ENCODE measurements at places on chromosomes 3 and 15.

DNA sequence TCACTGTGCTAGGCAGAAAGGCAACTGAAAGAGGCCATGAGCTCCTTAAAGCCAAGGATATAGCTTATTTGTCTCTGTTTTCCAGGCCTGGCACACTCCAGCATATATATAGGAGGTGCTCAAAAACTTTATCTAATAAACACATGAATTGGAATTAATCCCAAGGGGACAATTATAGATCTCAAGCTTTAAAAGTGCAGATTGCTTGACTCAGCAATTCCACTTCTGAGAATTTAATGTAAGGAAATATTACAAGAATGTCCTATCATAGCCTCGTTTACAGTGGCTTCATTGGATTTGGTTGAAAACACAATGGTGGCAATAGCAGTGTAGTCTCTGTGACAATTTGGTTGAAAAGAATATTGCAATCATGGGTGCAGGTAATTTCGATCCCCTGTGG, 267.3 kb downstream of the SHQ1 start:
- no peak for DNase-seq

DNA sequence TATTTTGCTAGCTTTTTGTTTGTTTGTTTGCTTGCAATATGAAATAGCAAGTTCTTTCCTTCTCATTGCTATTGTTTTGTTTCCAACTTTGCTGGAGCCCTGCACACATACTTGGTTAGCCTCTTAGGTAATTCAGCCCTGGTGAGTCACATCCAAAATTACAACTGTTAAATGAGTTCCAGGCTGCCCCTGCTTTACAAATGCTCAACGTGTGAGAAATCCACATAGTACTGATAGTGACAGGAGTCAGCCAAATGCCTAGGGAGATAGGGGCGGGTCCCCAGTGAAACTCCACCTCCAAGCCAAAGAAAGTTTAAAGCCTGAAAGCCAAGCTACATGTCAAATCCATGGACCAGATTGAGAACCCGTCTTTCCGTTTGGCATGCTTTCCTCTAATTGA, 81.3 kb upstream of the RNF7 start:
- DNase-seq: no peak

- DNase-seq: no peak
These were observed 20.4 kb upstream of the MAP6D1 start for GRCh38 chr3:183845608-183846288.

GRCh38 chr3:187739561-187740332, 5.5 kb downstream of the BCL6 start:
- DNase-seq: no peak

DNA sequence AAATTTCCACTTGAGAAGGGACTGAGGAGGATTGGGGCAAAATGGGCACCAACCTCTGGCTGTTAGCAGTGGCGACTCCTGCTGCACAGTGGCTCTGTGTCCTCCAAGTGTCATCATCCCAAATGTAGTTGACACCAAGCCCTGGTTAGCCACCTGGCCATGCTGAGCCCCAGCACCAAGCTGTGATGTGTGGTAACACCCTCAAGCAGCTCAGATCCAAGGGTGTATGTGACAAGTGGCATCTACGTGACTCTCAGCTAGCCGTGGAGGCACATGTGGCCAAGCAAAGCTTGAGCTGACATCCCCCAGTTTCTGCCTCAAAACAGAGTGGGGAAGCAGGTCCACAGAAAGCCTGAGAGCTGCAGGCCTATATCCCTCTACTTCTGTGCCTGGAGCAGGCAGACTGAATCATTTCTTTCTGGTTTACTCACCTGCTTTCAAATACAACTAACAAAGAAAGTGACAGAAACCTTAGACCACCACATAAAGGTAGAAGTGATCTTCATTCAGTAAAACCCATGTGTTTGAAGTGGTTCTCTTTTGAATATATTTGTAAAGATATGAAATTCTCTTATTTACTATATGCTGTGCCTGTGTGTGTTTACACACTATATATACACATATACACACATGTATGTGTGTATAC, 40.0 kb downstream of the FOXP1 start:
- no peak for DNase-seq

GRCh38 chr15:85000937-85001336, 19.3 kb downstream of the PDE8A start:
- DNase-seq: no peak

GRCh38 chr15:40902605-40903561, 8.6 kb downstream of the VPS18 start:
- no peak for DNase-seq

- no peak for DNase-seq
These were observed 17.1 kb downstream of the TPM1 start for GRCh38 chr15:63059573-63060216.

DNA sequence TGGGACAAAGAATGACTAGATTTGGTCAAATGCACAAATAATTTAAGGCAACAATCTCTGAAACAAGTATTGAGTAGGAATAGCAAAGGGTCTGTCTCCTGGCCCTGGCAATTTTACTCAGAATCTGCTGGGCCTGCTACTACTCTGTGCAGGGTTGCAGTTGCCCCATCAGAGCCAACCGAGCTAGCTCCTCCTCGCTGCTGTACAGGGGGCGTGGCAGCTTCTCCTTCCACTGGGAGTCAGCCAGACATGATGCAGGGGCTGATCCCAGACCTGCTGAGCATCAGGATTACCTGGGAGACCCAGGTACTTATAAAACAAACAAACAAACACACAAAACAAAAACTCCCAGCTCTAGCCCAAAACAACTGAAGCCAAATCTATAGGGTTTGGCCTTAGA, 30.5 kb upstream of the PXYLP1 start:
- no peak for DNase-seq
